Smooth muscle cell of trachea (primary cell): ENCODE measurements at places on chromosomes 5 and 9. TPM values are rescaled to one million over a fixed set of nuclear protein-coding genes. Genes with fewer than 3 reads are reported as not detected.

SLC6A19 gene
- total RNA-seq: not detected in 2 replicates

BARX1 gene
- total RNA-seq: not detected in 2 replicates

SARDH gene
- 5.1 and 5.7 TPM in 2 replicates for total RNA-seq

BHMT2 gene
- total RNA-seq: 6.4 and 11.1 TPM in 2 replicates

NUTM2F gene
- total RNA-seq: not detected in 2 replicates
